ENCODE measurements at places on chromosomes 5 and 9.

GRCh38 chr5:128722551-128722950 is 184.5 kb upstream of the FBN2 start:
- no peak for DNase-seq

DNA sequence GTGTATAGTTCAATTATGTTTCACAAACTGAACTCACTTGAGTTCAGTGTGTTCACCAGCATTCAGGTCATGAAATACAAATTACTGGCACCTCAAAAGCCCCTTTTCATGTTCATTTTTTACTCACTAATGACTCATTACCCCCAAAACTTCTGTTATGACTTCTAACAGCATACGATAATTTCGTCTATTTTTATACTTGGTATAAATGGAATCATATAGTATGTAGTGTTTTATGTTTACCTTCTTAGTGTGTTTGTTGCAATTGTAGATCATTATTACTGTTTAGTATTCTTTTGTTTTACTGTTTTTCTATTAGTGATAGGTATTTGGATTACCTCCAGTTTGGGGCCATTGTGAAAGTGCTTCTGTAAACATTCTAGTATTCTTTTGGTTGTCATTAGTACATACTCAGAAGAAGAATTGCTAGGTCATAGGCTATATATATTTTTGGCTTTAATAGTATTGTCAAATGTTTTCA is 33.4 kb downstream of the DDX4 start:
- no peak for DNase-seq

DNA sequence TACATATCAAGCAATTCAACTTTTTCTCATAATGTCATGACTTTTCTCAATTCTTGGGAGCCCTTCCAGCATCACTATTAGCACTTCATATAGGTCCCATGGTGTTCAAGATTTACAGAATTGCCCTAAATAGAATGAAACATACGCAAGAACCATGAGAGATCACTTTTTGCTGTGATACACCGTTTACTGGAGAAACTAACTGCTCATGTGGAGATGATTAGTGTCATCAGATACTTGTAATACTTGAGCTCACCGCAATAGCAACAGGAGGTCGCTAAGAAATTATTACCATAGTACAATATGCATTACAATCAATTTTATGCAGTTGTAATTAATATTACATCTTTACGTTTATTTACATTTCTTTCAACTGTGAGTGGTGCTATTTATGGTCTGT is 4.8 kb upstream of the PCSK5 start:
- no peak for DNase-seq

DNA sequence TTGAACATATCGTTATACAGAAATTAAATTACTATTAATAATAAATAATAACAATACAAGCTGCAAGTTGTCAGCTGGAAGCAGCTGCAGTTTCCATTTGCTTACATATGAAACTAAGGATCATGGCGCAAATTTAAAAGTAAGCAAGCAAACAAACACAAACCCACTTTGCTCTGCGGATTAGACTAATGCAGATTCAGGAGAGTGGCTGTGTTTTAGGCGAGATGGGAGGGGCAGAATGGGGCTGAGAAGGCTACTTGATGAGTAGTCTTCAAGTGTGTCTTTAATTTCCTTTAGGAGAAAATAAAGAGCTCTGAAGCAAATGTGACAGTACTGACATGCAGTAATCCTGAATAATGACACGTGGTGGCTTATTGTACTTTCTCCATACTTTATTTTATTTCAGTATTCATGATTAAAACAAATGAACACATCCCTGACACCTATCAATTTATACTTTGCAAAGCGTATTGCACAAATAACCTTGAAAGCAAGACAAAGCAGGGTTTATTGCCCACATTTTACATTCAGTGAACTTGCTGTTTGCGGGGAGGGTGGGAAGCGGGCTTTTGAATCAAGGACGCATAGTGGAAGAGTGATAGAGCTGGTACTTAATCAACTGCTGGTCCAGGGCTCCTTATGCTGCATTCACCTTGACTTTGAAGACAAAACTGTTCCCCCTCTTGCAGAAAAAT is 221.4 kb upstream of the TRIM32 start:
- no peak for DNase-seq

- DNase-seq = peak; percentile 18
Measured at GRCh38 chr5:148457183-148457620, 73.4 kb downstream of the FBXO38 start.

- no peak for DNase-seq
Measured at GRCh38 chr5:156825688-156826087, 24.4 kb upstream of the PPP1R2B start.

GRCh38 chr5:83434946-83435345 is 36.6 kb upstream of the VCAN start:
- DNase-seq = no peak

Data from ovary (tissue), 10 donors.